ENCODE measurements at places on chromosomes 1 and 21.
A peak's percentile ranks its signal among the peaks of the same experiment; 100 is the strongest.

DNA sequence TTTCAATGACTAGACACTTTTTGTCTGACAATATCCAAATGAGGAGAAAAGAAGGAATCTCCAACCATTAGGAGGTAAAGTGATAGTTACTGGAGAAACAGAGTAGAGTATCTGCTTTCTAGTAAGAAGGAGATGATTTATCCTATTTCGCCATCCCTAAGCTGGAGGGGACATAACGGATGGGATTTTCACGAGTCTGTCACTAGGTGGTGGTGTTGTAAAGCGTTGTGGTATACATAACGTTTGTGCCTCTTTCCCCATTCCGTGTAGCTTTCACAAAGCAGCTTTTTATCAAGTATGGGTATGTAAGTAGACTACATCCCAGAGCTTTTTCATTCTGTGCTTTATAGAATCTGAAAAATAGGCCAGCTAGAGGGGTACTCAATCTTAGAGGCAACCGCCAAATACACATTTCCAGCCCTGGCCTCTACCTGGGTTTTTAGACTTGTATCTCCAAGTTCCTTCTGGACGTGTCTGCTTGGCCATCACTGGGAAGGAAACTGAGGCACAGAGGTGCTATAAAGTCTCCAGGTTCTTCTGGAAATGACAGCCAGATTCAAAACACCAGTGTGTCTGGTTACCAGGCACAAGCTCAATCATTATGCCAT lies 33.3 kb upstream of the FAM3B start:
- H3K4me3 ChIP-seq = no peak overlapping the region
- no peak overlapping the region for H3K27ac ChIP-seq
- H3K27me3 ChIP-seq = no peaks in the 10 kb centered on the region
- peak; percentile 48 for DNase-seq
- no peaks in the 10 kb centered on the region for H3K36me3 ChIP-seq
- H3K4me1 ChIP-seq = no peaks in the 10 kb centered on the region

DNA sequence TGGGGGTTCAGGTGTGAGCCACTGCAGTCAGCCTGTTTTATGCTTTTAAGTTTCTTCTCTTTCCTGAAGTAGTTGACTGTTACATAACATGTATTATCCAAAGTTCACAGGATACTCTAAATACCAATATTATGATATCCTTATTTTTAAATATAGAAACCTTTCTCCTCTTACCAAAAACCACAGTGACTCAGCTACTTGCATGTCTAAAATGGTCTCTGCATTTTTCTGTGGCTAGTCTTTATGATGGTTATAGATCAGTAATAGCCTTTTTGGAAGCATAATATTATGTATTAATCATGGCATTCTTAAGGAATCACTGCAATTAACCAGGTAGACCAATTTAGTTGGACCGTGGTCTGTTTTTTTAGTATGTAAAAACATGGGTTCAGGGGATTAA lies 210.8 kb upstream of the CACYBP start:
- no peaks in the 10 kb centered on the region for H3K36me3 ChIP-seq
- no peak overlapping the region for H3K4me3 ChIP-seq
- H3K27ac ChIP-seq = no peak overlapping the region
- H3K27me3 ChIP-seq = no peaks in the 10 kb centered on the region
- DNase-seq = no peak

DNA sequence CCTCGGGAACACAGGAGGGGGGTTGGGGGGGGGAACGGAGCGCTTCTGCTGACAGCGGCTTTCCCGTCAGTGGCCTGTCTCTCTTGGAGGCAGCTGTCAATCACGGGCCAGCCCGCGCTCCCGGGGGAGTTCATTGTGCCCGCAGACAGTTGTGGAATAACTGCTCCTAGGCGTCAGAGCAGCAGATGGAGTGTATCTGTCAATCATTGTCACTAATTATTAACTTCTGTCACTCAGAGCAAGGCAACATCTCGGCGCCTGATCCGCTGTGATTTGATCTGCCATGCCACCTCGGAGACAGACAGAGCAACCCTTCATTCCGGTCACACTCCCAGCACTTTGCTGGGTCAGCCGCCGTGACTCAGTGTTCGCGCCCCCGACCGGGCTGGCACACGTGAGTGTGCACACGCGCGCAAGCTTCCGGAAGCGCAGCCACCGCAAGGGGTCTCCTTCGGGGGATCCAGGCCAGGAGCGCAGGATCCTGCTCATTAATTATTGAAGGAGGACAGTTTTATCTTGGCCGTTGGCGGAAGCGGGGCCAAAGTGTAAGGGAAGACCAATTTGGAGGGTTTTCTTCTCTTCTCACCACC lies 75.8 kb downstream of the RRAGC start:
- H3K36me3 ChIP-seq = no peaks in the 10 kb centered on the region
- H3K4me3 ChIP-seq = no peak overlapping the region
- H3K4me1 ChIP-seq = no peaks in the 10 kb centered on the region
- H3K27ac ChIP-seq = no peak overlapping the region
- H3K27me3 ChIP-seq = no peaks in the 10 kb centered on the region
- no peak for DNase-seq

DNA sequence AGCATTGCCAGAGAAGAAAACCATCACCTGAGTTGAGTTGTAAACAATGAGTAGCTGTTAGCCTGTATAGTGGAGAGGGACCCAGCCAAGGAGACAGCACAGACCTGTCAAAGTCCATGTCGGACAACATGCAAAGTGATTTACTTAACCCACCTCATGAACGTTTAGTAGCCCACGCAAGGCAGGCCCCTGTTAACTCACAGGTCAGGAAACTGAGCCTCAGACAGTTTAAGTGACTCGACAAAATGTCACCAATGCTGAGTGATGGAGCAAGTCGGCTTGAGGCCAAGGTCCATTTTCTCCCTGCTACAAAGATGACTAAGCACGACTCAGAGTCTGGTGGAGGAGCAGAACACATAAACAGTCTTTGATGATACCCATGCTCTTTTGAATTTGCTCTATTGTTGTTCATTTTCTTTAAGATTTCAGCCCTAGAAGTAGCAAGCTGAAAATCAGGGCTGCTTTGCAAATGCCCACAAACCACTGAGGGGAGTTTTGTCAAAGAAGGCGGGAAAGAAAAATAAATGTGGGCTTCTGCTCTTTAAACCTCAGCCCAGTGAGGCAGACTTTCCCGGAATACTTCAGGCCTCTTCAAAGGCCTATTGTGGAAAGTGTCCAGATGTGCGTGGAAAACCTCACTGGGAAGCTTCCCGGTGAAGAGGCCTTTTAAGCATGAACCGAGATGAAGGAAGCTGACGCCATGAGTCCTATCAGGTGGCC lies 83.8 kb upstream of the HOOK1 start:
- DNase-seq = peak; percentile 56
- peak overlapping the region; percentile 12 for H3K27ac ChIP-seq
- H3K4me3 ChIP-seq = no peak overlapping the region

GRCh38 chr1:214901718-214902117 lies 180.8 kb upstream of the KCNK2 start:
- DNase-seq = no peak
- H3K4me3 ChIP-seq = no peak overlapping the region
- peaks cover 40% of the 10 kb centered on the region for H3K4me1 ChIP-seq
- no peaks in the 10 kb centered on the region for H3K36me3 ChIP-seq
- no peaks in the 10 kb centered on the region for H3K27me3 ChIP-seq
- peak overlapping the region; percentile 79 for H3K27ac ChIP-seq

GRCh38 chr1:55347866-55348265 lies 132.7 kb upstream of the USP24 start:
- H3K4me1 ChIP-seq = no peaks in the 10 kb centered on the region
- no peak overlapping the region for H3K27ac ChIP-seq
- H3K36me3 ChIP-seq = no peaks in the 10 kb centered on the region
- no peak for DNase-seq
- H3K27me3 ChIP-seq = no peaks in the 10 kb centered on the region

GRCh38 chr1:44294588-44295007 lies 60.5 kb downstream of the ERI3 start:
- peaks cover 17% of the 10 kb centered on the region for H3K4me1 ChIP-seq
- H3K4me3 ChIP-seq = no peak overlapping the region
- peak; percentile 10 for DNase-seq
- peaks cover 15% of the 10 kb centered on the region for H3K36me3 ChIP-seq

DNA sequence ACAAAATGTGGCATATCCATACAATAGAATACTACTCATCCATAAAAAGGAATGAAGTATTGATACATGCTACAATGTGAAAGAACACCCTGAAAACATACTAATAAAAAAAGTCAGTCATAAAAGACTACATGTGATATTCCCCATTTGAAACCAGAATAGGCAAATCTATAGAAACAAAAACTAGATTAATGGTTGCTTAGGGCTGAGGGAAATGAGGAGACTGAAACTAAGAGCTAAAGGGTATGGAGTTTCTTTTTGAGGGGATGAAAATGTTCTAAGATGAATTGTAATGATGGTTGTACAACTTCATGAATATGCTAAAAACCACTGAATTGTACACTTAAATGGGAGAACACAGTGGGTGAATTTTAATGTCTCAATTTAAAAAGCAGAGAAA lies 50.9 kb downstream of the ACBD6 start:
- H3K36me3 ChIP-seq = no peaks in the 10 kb centered on the region
- no peak overlapping the region for H3K27ac ChIP-seq
- H3K4me3 ChIP-seq = no peak overlapping the region
- no peak for DNase-seq

DNA sequence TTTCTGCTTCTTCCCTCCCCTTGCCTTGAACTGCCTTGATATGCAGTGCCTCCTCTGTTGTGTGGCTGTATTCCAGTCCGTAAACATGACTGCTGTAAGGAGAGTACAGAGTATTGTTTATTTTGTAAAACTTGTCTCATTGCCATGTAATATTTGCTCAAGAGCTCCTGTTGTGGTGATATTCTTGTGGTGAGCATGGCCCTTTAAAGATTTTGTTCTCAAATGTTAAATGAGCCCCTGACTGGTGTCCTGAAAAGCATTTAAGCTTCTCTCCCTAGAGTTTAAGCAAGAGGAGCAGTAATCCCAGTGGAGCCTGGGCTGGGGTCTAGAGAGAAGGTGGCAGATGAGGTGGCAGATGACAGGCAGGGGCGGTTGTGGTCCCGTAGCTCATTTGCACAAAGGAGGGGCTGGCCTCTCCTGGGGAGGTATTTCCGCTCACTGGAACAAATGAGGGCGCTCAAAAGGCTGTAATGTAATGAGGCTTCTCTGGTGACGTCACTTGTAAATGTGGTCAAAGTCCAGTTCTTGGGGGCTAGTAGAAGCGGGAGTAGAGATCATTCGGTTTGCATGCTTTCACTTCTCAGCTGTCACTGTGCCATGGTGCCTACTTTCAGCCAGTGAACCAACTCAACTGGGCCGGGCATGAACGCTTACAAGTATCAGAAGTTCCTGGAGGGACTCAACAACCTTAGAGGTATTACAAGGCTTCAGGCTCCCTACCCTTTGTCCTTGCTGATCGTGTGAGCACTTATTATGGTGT lies 46.0 kb upstream of the MACF1 start:
- H3K4me1 ChIP-seq = peaks cover 83% of the 10 kb centered on the region
- H3K36me3 ChIP-seq = no peaks in the 10 kb centered on the region
- peak overlapping the region; percentile 79 for H3K27ac ChIP-seq
- no peaks in the 10 kb centered on the region for H3K27me3 ChIP-seq
- peak; percentile 87 for DNase-seq

GRCh38 chr1:225477296-225477911 lies 49.6 kb upstream of the LBR start:
- no peak overlapping the region for H3K4me3 ChIP-seq
- H3K27ac ChIP-seq = no peak overlapping the region
- no peak for DNase-seq
- no peaks in the 10 kb centered on the region for H3K27me3 ChIP-seq

- peak; percentile 34 for DNase-seq
- no peaks in the 10 kb centered on the region for H3K27me3 ChIP-seq
- peak overlapping the region; percentile 24 for H3K27ac ChIP-seq
- no peak overlapping the region for H3K4me3 ChIP-seq
These were observed 15.1 kb downstream of the PCP4 start for GRCh38 chr21:39882151-39882838.

GRCh38 chr1:89939693-89940438 lies 55.0 kb upstream of the ZNF326 start:
- H3K36me3 ChIP-seq = no peaks in the 10 kb centered on the region
- DNase-seq = peak; percentile 61
- H3K27ac ChIP-seq = peak overlapping the region; percentile 79

GRCh38 chr1:209150114-209150513 lies 433.4 kb upstream of the CAMK1G start:
- no peak for DNase-seq
- no peak overlapping the region for H3K4me3 ChIP-seq
- no peak overlapping the region for H3K27ac ChIP-seq
- H3K36me3 ChIP-seq = no peaks in the 10 kb centered on the region
- no peaks in the 10 kb centered on the region for H3K4me1 ChIP-seq
- no peaks in the 10 kb centered on the region for H3K27me3 ChIP-seq

- peak overlapping the region; percentile 19 for H3K27ac ChIP-seq
- peaks cover 2% of the 10 kb centered on the region for H3K36me3 ChIP-seq
- no peaks in the 10 kb centered on the region for H3K4me1 ChIP-seq
These were observed 83.4 kb downstream of the LYST start for GRCh38 chr1:235783148-235783776.

- H3K36me3 ChIP-seq = peaks cover 71% of the 10 kb centered on the region
- no peak for DNase-seq
- no peak overlapping the region for H3K27ac ChIP-seq
- H3K4me3 ChIP-seq = no peak overlapping the region
- H3K27me3 ChIP-seq = no peaks in the 10 kb centered on the region
- H3K4me1 ChIP-seq = no peaks in the 10 kb centered on the region
These were observed 88.1 kb downstream of the NRDC start for GRCh38 chr1:51790385-51790784.

DNA sequence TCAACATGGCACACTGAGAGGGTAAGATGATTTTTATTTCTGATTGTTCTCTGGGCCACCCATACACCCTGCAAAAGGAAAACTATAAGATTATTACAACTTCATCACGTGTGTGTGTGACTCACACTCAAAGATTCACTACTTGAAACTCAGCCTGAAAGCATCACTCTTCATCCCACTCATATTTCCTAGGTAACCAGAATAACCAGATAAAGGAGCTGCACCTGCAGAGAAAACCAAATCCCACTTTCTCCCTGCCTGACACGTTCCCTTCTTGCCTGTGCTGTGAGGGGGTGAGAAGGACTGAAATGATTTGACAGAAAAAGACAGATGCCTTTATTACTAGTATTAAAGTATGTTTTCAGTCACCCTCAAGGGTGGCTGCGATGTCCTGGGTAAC lies 131.6 kb downstream of the TGFBR3 start:
- no peaks in the 10 kb centered on the region for H3K27me3 ChIP-seq
- H3K4me3 ChIP-seq = no peak overlapping the region
- no peak overlapping the region for H3K27ac ChIP-seq

- no peak overlapping the region for H3K4me3 ChIP-seq
- H3K27me3 ChIP-seq = no peaks in the 10 kb centered on the region
- H3K4me1 ChIP-seq = peaks cover 35% of the 10 kb centered on the region
- peak overlapping the region; percentile 66 for H3K27ac ChIP-seq
- no peaks in the 10 kb centered on the region for H3K36me3 ChIP-seq
These were observed 3.3 kb downstream of the DISP1 start for GRCh38 chr1:222818171-222818570.

- H3K4me1 ChIP-seq = peaks cover 6% of the 10 kb centered on the region
- H3K4me3 ChIP-seq = no peak overlapping the region
- H3K27me3 ChIP-seq = no peaks in the 10 kb centered on the region
- no peak overlapping the region for H3K27ac ChIP-seq
These were observed 28.1 kb upstream of the TXLNA start for GRCh38 chr1:32151319-32151787.

- no peak overlapping the region for H3K27ac ChIP-seq
- DNase-seq = no peak
- peaks cover 12% of the 10 kb centered on the region for H3K4me1 ChIP-seq
These were observed 2.2 kb upstream of the KCNA3 start for GRCh38 chr1:110676970-110677369.
